ENCODE measurements at places on chromosomes 4 and X.

DNA sequence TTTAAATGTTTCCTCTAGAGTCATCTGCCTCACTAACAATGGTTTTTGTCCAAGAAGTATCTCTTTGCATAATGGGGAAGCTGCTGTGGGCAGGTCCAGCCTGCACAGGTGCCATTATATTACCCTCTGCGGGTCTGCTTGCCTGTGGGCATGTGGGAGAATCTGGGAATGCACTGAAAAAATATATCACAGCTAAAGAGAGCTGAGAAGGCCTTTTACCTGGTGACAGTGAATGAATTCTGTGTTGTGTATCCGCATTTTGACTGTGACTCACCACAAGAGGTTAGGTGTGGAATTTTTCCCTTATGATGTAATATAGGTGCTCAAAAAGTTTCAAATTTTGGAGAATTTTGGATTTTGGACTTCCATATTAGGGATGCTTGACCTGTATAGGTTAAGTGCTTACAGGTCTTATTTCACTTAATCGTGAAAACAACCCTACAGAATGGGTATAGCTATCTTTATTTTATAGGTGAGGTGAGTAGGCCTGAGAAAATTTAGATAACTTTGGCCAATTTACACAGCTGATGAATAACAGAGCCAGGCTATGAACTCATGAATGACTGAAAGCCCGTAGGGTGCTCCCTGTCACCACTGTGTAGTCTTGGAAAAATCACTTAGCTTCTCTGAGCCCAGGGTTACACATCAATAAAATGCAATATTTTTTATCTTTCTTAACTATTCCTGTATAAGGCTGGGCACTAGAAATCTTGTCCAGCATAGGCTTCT, 198.0 kb upstream of the EPHA5 start:
- no peak for DNase-seq

DNA sequence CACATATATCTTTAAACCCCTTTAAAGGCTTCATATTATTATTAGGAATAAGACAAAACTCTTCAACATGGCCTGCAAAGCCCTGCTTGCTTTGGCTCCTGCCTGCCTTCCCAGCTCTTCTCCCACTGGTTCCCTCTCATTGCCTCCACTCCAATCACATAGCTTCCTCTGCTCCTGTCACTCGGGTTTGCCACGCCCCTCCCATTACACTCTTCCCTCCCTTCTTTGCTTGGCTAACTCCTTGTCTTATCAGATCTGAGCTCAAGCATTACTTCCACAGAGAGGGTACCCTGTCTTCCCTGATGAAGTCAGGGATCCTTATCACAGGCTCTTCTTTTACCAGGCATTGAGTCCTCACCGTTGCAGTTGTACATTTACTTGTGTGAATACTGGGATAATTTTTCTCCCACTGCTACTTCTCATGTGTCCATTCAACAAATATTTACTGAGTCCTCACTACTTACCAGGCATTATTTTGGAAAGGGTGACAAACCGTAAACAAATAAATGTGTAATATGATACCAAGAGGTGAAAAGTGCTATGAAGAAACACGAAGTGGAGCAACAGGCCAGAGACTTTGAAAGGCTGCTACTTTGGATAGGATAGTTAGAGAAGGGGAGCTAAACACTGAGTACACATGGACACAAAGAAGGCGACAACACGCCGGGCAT, 3.2 kb upstream of the VGLL1 start:
- no peak for DNase-seq

DNA sequence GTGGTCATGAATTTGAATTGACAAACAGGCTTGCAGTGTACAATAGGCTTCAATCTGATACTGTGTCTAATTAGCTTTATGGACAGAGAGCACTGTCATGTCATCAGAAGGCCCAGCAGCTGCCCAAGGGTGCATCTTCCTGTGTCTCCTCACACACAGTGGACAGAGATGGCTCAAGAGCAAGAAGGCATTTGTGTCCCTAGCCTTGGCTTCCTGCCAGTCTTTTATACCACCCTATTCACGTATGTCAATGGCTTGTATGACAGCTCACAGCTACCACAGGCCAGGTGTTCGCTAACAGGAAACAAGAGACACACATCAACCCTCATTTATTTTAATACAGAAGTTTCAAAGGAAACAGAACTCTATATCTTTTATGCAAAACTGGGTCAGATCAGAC, 874.0 kb upstream of the AGA start:
- no peak for DNase-seq

DNA sequence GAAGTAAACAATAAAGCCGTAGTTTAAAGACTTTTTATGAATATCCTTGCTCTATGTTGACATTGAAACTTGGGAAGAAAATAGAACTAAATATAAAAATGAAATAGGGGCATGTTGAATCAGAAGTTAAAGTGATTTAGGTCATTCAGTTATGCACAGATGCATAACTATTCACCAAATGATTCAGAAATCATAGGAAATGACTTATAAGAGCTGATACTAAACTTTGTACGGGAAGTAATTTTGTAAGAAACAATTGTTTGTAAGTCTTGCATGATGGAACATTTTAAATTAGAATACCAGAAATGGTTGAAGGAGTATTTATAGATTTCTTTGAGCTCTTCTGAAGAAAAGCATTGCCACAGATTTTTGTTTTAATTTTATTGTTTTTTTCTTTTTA, 246.5 kb downstream of the CPE start:
- no peak for DNase-seq

GRCh38 chrX:48919360-48919841, 577 bp upstream of the PIM2 start:
- DNase-seq, result peak; percentile 46

DNA sequence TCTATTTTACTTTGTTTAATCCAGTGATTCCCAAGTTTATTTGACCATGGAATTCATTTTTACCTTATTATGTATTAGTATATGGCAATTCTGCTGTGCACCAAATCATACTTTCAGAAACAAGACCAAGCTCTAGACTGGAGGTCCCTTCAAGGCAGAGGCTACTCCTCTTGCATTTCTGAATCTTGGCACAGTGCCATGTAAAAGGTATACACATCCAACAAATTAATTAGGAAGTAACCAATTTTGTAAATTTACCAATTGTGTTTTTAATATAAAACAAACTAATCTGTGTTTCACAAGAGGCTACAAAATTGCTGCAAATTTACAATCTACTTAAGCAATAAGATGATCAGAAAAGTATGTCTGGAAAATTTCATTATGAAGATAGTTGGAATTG, 712.2 kb upstream of the HS3ST1 start:
- DNase-seq, result no peak

- no peak for DNase-seq
Measured at GRCh38 chr4:15894921-15895916, 43.3 kb downstream of the FGFBP1 start.

- DNase-seq, result peak; percentile 75
Measured at GRCh38 chr4:37803348-37803973, 23.0 kb upstream of the PGM2 start.

- DNase-seq, result no peak
Measured at GRCh38 chr4:147198411-147199051, 252.9 kb upstream of the TTC29 start.

DNA sequence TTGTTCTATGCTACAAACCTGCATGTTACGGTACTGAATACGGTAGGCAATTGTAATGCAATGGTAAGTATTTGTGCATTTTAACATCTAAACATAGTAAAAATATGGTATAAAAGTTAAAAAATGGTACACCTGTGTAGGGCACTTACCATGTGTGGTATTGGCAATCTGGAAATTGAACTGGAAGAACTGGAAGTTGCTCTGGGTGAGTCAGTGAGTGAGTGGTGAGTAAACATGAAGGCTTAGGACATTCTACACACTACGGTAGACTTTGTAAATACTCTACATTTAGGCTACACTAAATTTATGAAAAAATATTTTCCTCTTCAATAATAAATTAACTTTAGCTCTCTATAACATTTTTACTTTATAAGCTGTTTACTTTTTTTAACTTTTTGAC, 78.9 kb downstream of the RRAGB start:
- DNase-seq, result no peak

GRCh38 chr4:140071806-140072205, 82.2 kb downstream of the MAML3 start:
- DNase-seq, result peak; percentile 35

DNA sequence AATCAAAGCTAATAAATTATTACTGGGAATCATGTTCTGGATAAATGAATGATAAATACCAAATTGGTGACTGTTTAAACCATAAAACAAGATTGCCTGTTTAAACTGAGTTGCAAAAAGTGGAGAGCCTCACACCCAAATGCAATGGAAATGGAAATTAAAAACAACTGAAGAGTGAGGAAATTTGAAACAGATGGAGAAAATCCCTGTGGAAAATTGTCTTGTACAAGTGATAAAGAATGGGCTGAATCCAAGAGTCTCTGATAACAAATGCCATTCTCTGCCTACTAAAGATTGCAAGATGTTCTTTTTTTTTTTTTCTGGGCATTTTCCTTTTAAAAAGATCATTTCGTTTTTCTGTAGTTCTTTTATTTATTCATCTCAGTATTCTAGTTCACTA, 426.3 kb downstream of the NLGN4X start:
- no peak for DNase-seq

- no peak for DNase-seq
Measured at GRCh38 chr4:3213106-3213425, 35.9 kb upstream of the MSANTD1 start.

- no peak for DNase-seq
Measured at GRCh38 chr4:94944726-94945125, 187.0 kb downstream of the BMPR1B start.

GRCh38 chrX:139842326-139843185, 90.3 kb downstream of the ATP11C start:
- DNase-seq, result no peak

DNA sequence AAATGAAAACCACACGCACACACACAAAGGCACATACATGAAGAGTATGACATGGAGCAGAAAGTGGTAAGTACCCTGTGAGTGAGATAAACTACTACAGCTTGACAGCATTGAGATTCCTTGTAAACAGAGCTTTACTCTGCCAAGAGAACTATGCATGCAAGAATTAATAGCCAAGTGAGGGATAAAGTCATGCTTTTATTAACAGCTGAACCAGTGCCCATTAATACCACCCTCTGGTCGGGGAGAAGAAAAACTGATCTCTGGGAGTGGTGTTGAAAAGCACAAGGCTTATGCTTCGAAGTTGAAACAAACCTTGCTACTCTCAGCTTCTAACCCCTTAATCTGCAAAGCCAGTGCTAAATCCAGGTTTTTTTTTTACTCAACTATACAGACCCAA, 95.9 kb upstream of the C1QTNF7 start:
- DNase-seq, result no peak

DNA sequence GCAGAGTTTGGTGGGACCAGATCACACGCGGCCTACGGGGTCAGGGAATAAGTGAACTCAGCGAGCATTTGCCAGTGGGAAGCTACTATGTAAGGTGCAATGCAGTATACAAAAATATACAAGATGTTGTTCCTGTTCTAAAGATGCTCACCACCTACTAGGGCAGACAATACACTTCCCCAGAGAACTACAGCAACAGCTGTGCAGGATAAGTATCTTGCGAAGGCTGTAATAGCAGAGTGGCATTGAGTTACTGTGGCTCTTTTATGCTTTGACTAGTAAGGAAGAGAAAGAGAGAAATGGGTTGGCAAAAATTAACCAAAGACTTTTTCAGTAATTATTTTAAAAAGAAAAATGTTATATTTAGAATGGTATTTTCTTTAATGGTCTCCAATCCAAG, 61.2 kb downstream of the CDS1 start:
- no peak for DNase-seq

DNA sequence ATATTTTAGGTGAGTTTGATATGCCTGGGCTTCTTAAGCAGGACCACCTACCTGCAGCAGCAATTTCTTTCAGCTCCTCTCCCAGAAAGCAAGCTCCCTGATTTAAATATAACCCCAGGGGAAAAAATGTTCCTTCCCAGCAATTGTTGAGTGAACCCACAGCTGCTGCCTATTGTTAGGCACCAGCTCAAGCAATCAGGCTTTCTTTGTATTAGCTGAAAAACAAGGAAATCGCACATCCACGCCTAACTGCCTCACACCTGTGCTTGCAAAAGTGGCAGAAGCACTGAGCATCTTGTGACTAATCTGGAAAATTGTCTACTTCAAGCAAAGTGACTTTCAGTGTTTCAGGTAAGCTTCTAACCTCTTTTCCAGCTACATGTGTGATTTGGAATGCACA, 432.2 kb downstream of the SMARCA1 start:
- no peak for DNase-seq

DNA sequence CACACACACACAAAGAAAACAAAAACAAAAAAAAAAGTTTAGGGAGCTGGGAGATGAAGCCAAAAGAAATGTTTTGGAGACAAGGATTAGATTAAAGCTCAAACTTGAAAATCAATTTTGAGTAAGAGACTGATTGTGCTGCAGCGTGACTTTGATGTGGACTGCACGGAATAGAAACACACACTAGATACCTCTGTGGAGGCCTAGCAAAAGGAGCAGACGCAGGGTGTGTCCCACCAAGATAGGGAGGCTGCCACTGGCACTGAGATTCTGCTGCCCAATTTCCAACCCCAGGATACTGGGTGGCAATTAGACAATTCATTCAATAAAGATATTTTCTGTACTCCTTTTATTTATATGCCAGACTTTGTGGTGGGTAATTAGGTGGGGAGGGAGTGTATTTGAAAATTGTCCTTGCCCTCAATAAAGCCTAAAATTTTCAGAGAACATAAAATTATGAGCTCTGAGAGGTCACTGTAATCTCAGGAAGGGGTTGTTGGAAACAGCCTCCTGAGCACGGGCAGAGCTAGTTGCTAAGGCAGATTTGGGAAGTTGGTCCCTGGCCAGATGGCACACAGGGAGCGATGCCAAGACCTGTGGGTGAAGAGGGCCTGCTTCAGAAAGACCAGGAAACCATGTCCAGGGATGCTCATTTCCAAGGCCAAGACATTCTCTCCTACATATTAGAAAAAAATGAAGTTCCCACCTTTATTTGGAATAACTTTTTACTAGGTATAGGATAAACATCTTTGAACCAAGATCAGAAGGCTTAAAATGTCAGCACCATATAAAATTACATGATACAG, 1.9 kb upstream of the PPP3CA start:
- no peak for DNase-seq

- no peak for DNase-seq
Measured at GRCh38 chrX:69505772-69506616, 1.9 kb downstream of the NALF2 start.

DNA sequence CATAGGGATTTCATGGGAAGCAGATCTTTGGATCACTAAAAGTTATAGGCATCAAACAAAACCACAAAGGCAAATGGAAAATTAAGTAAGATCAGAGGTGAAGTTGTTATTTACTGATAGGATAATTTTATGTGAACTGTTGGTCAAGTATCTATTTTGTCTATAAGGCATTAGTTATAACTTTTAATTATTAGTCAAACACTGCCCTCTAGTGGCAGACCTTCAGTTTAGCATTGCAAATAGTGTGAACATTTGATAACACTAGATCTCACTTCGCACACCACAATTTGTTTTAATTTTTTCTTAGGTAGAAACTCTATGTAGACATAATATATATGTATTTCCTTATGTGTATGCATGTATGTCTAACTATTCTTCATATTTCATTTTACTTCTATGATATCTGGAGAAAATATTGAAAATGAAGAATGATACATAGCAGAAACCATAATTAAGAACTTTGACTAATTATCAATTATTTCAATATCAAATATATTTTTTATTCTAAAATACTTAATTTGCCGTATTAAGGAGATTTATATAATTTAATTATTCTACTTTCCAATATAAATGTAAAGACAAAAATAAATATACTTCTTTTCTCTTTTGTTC, 214.5 kb upstream of the TACR3 start:
- DNase-seq, result no peak

- no peak for DNase-seq
Measured at GRCh38 chr4:69098470-69098869, 2.2 kb downstream of the UGT2B7 start.

All from CD4-positive, alpha-beta T cell (primary cell).